ENCODE measurements at places on chromosomes 1 and 21.

DNA sequence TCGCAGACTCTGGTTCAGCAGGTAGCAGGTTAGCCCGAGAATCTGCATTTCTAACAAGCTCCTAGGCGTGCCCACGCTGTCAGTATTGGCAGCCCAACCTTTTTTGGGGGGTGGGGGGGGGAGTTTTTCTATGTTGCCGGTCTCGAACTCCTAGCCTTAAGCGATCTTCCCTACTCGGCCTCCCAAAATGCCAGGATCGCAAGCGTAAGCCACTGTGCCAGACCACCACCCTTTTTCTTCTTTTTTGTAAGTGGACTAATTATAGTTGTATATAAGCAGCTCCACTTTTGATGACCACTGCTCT lies 480 bp upstream of the MIS18A start:
- DNase-seq, result no peak

DNA sequence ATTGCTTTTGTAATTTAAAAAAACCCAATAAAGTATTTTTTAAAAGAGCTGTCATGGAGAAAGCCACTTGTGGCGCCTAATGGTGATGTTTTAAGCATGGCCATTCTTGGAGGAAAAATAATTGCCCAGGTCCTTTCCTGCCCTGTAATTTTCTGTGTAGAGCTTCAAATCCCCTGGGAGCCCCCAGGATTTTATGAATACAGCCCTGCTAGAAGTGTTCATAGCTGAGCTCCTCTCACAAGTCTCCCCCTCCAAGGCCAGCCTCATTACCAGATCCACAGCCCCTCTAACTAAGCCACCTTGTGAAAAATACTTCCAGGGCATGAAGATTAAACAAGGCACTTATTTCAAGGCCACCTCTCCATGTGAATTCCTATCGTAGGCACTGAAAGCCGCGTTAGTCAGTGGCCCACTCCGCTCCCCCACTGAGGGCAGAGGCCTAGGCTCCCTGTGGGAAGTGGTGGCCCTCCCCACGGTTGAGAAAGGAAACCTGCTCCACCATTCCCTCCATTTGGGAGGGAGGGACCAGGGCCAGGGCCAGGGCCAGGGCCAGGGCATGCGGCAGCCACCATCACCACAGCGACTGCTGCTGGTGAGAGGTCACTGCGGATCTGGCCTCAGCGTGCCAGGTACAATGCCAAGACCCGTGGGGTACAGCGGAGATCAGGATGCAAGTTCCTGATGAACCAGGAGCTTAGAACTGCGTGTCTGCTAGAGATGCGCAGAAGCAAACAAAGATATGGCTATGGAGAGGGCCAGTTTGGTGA lies 83.1 kb downstream of the KCNN3 start:
- no peak for DNase-seq

DNA sequence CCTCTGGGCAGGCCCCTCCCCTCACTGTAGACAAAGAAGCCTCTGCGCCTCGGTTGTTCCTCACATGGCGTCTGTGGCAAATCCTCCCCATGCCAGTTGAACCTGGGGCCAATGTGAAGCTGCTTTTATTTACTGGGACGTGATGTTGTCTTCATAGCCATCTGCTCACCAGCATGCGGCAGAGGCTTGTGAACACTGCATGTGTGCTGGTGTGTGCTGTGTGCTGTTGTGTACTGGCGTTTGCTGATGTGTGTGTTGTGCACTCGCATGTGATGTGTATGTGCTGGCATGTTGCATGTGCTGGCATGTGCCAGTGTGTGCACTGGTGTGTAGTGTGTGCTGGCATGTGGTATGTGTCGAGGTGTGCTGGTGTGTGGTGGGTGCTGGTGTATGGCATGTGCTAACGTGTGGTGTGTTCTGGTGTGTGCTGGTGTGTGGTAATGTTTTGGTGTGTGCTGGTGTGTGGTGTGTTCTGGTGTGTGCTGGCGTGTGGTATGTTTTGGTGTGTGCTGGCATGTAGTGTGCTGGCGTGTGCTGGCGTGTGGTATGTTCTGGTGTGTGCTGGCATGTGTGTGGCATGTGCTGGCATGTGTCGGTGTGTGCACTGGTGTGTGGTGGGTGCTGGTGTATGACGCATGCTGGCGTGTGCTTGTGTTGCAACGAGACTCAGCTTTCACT lies 37.2 kb upstream of the TRAPPC10 start:
- DNase-seq, result no peak

- no peak for DNase-seq
Observed at GRCh38 chr1:170146720-170147263, 1.0 kb downstream of the NTMT2 start.

- no peak for DNase-seq
Observed at GRCh38 chr1:45258059-45258650, 51.8 kb upstream of the ZSWIM5 start.

GRCh38 chr1:52751589-52752483 lies 25.6 kb downstream of the ZYG11B start:
- peak; percentile 15 for DNase-seq

DNA sequence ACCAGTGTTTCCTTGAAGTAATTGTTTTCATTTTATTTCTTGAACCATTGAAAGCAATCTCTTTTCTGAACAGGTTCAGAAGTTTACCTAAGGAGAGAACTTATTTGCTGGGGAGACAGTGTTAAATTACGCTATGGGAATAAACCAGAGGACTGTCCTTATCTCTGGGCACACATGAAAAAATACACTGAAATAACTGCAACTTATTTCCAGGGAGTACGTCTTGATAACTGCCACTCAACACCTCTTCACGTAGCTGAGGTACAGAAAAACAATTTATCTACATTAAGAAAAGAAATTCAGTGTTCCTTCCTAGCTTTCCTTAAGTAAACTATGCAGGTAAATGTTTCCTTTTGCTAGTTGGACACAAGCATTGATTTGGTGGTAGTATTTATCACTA lies 27.4 kb downstream of the AGL start:
- no peak for DNase-seq
